MG63 (cell line): ENCODE measurements at places on chromosomes 16 and 17. TPM values are rescaled to one million over a fixed set of nuclear protein-coding genes. Genes with fewer than 3 reads are reported as not detected.

DBNDD1 gene
- total RNA-seq = 28.0 and 37.3 TPM in 2 replicates

HOXB13 gene
- total RNA-seq = 6.1 and 10.2 TPM in 2 replicates

CDC27 gene
- total RNA-seq = 117 and 128 TPM in 2 replicates

ABAT gene
- 0.12 and 0.16 TPM in 2 replicates for total RNA-seq

SLC13A2 gene
- total RNA-seq = not detected in 2 replicates

KRTAP1-1 gene
- total RNA-seq = 0.33 TPM in 1 of 2 replicates, not detected in the other

CEMP1 gene
- not detected in 2 replicates for total RNA-seq

UTS2R gene
- not detected in 2 replicates for total RNA-seq

SETD6 gene
- total RNA-seq = 28.3 and 37.2 TPM in 2 replicates

SULT1A1 gene
- 0.12 and 2.3 TPM in 2 replicates for total RNA-seq

STAC2 gene
- not detected in 2 replicates for total RNA-seq

AIPL1 gene
- not detected in 2 replicates for total RNA-seq

FKBP10 gene
- 191 and 258 TPM in 2 replicates for total RNA-seq

ITGB4 gene
- not detected in 2 replicates for total RNA-seq

GNGT2 gene
- total RNA-seq = not detected in 2 replicates

PGAP3 gene
- 9.5 and 29.2 TPM in 2 replicates for total RNA-seq

PITPNM3 gene
- total RNA-seq = 1.4 and 2.0 TPM in 2 replicates

GRCh38 chr16:85711982-85712587, 23.3 kb upstream of the GINS2 start:
- no peak for DNase-seq

- no peak for DNase-seq
These were observed 16.9 kb downstream of the EMC8 start for GRCh38 chr16:85782451-85782850.

GRCh38 chr17:78127888-78128550, 536 bp downstream of the TMC6 start:
- DNase-seq = no peak

DNA sequence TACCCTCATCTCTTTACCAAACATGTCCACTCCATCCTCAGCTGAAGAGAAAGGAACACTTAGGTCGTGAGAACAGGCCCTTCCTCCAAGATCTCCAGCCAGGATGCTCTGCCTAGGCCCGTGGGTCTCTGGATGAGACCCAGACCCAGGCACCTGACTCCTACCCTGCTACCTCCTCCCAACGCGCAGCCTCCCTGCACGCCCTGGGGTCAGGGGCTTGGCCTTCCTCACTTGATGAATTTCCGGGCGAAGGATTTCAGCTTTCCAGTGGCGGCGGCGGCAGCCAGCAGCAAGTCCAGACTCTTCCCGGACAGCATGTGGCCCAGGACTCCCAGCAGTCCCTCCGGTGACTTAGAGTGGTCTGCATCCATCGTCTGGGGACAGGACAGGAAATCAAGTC, 13.4 kb downstream of the CSF3 start:
- DNase-seq = no peak

DNA sequence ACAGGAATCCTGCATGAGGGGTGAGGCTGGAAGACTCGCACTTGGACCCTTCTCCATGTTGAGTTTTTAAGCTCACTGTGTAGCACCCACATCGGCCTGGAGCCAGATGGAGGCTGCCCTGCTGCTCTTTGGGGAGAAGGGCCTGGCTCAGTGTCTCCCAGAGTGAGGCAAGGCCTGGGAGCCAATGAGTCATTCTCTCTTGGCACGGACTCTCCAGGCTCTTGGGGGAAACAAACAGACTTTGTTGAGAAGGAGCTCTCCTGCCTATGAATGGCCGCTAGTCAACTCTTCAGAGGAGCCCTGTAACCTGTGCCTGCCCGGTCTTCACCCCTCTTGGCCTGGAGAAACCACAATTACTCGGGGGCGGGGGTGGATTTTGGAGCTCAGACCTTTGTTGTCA, 50.8 kb upstream of the MAF start:
- peak; percentile 83 for DNase-seq

- no peak for DNase-seq
These were observed 329.2 kb downstream of the C16orf95 start for GRCh38 chr16:86987746-86988670.

- DNase-seq = no peak
These were observed 851 bp upstream of the DPEP1 start for GRCh38 chr16:89612415-89613166.

- no peak for DNase-seq
These were observed 10.8 kb downstream of the SMTNL2 start for GRCh38 chr17:4594931-4595684.

DNA sequence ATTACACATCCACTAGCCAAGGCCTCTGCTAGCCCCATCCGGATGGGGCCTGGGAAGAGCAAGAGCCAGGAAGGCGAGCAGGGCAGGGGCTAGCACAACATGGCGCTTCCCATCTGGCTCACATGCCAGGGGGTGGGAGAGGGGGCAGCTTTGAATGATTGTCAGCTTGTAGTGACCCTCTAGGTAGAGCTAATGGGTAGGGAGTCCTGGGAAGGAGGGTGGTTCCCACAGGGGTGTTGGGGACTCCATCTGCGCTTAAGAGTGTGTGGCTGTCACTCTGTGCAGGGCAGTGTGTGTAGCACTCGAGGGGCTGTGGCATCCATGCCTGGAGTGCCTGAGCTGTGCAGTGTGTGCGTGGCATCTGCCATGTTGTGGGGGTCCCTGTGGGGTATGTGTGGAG, 24.5 kb downstream of the ARHGAP23 start:
- DNase-seq = no peak

GRCh38 chr17:58822148-58823050, 66.7 kb downstream of the PPM1E start:
- DNase-seq = no peak

GRCh38 chr17:49224198-49224996, 6.2 kb downstream of the PHOSPHO1 start:
- no peak for DNase-seq

DNA sequence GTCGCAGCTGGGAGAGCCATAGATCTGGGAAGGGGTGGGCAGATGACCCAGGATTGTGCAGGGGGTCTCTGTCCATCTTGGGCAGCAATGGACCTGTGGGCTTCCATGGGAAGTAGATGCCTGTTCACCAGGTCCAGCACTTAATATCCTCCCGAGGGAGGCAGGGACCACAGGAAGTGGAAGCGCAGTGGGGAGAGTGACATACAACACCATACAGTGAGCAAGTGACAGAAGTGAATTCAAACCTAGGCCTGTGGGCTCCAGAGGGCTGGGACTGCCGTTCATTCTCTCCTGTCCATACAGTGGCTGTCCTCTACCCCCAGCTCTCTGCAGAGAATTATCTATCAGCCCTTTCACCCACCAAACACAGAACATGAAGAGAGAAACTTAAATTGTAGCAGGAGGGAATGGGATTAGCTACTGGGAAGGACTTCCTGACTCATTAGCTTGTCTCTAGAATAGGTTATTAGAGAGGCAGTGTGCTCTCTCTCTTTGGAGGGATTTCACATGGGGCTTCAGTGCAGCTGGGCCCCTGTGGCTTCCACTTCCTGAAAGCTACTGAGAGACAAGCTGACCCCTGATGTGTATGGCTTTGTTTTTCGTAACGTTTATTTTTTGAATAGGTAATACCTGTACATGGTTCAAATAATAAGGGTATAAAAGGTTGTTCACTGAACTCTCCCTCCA, 13.1 kb upstream of the SEZ6 start:
- no peak for DNase-seq

GRCh38 chr17:35170968-35171771, 23.0 kb downstream of the SLC35G3 start:
- no peak for DNase-seq

GRCh38 chr17:75799402-75799801, 14.8 kb downstream of the UNK start:
- DNase-seq = no peak

- no peak for DNase-seq
These were observed 125.8 kb upstream of the TMEM97 start for GRCh38 chr17:28193241-28193640.

DNA sequence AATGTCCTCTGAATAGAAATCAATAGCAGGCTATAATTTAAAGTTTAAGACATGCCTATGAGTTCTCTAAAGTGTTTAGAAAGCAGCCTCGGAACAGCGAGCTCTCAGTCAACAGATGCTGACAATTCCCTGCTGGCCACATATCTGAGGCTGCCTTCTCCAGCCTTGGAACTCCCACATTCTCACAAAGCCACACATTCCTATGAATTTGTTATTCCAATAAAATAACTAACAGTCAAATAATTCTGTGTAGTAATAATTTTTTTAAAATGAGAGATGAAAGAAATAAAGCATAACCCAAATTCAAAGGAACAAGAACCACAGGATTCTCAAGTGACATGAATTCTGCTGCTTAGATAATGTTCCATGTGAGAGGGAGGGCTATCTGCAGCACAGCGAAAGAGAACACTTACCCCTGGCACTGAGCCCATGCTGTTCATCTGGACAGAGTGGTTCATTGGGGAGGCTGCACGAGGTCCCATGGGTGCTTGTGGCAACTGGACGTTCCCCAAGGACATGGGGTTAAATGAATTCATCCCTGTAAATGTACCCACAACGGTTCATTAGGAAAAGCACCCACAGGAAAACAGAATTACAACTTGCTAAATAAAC, 56.9 kb upstream of the TRAP1 start:
- no peak for DNase-seq

GRCh38 chr17:46764000-46764708, 54.3 kb downstream of the WNT3 start:
- DNase-seq = no peak

DNA sequence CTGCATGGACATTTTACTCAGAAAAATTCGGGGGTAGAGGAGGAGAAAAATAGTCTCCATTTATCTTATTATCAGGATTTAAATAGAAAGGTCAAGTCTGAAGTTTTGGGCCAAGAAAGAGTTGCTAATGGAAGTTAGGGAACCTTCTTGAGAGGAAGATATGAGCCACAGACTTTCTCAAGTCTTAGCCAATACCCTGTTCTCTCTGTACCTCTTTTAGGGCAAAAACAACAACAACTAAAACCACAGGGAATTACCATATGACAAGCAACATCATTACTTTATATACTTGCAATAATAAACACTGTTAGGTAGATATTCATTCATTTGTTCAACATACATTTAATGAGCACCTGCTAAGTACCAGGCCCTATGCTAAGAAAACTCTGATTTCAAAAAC, 282.2 kb upstream of the CDH5 start:
- no peak for DNase-seq

DNA sequence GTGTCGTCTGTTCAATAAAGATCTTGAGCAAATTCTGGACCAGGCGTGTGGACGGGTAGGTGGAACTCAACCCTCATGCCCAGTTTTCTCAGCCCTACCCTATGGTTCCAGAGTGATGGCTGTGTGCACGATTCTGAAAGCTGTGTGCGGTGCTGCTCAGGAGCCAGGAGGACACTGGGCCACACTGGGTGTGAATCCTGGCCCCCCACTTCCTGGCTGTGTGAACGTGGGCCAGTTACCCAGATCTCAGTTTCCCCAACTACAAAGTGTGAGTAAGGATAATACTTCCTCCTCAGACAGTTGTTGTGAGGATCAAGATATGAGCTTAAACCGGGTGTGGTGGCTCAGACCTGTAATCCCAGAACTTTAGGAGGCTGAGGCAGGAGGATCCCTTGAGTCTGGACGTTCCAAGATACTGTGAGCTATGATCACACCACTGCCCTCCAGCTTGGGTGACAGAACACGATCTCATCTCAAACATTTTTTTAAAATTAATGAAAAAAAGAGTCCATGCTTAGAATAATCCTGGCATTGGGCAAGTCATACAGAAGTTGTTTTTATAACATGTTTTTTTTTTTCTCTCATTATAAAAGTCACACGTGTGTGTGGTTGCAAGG, 14.7 kb upstream of the MPRIP start:
- DNase-seq = no peak

- no peak for DNase-seq
These were observed 44.7 kb downstream of the DDX19A start for GRCh38 chr16:70391446-70391845.

DNA sequence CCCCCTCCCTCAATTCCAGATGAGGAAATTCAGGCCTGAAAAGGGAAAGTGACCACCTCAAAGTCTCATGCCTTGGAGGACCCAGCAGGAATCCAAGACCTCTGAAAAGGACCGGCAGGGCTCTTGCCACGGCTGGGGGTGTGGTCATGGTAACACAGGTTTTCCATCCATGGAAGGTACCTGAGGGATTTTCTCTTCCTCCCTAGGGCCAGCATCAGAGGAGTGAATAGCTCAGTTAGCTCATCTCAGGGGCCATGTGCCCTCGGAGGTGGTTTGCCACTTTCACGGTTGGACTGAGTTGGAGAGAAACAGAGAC, 1.3 kb downstream of the CIITA start:
- no peak for DNase-seq

DNA sequence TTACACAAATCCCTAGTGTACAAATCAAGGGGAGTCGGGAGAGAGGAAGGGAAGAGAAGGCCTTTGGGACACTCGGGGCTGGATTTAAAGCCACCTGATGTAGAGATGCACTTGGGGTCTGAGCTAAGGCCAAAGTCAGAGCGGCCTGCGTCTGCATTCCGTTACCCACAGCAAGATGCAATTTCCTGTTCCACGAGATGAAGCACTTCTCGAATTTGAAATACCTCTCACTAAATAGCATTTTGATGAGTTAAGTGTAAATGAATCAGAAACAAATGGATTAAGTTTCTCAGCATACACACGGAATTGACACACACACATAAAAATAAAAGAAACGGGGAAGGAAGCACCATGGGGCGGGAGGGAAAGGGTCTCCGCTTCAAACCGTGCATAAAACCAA, 386.0 kb downstream of the SOX9 start:
- DNase-seq = no peak

GRCh38 chr16:20613481-20614185, 37.5 kb upstream of the ACSM2B start:
- DNase-seq = no peak

DNA sequence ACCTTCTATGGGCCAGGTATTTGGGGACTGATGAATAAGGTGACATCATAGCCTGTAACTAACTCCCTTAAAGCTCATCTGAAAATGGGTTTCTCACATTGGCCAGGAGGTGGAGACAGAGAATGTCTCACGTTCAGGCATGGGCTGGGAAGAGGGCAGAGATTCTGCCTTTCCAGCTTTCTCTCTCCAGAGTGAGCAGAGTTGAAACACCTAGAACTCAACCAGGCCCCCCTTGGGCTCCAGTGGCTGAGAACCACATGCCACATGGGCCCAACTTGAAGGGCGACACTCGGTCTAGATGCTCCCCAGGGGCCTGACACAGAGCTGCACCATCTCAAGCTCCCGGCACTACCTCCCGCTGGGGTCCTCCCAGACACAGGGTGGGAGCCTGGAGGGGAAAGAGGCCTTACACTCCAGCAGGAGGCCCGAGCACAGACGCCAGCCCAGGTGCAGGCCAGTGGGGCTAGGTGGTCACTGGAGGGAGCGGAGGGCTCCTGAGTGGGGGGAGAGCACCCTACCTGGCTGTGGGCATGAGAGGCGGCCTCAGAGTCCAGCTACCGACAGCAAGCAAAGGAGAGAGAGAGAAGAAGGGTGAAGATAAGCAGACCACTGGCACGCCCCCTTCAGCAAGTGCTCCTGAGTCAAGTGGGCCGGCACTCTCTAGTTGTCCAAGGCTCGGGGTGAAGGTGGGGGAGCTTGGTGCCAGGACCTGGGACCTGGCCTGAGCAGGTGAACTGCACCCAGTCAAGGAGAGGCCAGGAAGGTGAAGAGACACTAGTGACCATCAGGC, 55.9 kb downstream of the MYO18A start:
- peak; percentile 51 for DNase-seq

- no peak for DNase-seq
These were observed 4.9 kb downstream of the IRX3 start for GRCh38 chr16:54281535-54282201.

GRCh38 chr17:65074778-65075250, 18.3 kb upstream of the GNA13 start:
- peak; percentile 78 for DNase-seq

- DNase-seq = no peak
These were observed 87.5 kb upstream of the SOX9 start for GRCh38 chr17:72033334-72033733.

GRCh38 chr17:20159406-20160069, 150.4 kb downstream of the SPECC1 start:
- DNase-seq = no peak
